ENCODE measurements at places on chromosomes 3 and 15.

GRCh38 chr15:29455530-29455929 lies 185.9 kb upstream of the NSMCE3 start:
- no peak for DNase-seq

GRCh38 chr15:78365917-78366316 lies 25.8 kb downstream of the CRABP1 start:
- DNase-seq, result no peak

DNA sequence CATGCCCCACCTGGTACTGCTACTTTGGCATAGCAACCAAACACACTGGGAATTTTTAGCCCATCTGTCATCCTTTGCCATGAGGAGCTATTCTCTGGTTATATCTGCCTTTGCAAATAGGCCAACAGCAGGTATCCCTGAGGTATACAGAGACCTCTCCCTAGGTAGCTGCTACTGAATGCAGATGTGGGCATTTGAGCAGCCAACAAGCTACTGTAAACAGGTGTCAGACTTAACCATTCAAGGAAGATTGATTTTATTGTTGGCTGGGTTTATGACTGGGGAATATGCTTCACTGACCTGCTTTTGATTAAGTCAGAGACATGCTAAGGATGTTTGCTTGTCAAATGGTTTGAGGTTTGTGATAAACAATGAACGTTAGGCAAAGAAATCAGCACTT lies 183.2 kb downstream of the OXSM start:
- DNase-seq, result no peak

DNA sequence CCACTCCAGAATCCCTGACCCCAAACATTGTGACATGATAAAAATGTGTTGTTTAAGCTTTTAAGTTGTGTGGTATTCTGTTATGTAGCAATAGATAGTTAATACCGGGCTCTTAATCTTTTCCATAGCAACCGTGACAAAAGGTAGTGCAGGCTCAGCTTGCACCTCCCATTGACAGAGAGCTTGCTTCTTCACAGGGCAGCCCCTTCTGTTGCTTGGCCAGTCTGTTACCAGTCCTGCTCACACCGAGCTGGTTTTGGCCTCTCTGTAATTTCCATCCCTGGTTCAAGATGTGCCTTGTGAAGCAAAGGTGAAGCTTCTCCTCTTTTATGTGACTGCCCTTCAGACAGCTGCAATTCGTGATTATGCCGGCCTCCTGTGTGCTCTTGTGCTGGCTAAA lies 86.9 kb downstream of the CRYGS start:
- DNase-seq, result no peak

DNA sequence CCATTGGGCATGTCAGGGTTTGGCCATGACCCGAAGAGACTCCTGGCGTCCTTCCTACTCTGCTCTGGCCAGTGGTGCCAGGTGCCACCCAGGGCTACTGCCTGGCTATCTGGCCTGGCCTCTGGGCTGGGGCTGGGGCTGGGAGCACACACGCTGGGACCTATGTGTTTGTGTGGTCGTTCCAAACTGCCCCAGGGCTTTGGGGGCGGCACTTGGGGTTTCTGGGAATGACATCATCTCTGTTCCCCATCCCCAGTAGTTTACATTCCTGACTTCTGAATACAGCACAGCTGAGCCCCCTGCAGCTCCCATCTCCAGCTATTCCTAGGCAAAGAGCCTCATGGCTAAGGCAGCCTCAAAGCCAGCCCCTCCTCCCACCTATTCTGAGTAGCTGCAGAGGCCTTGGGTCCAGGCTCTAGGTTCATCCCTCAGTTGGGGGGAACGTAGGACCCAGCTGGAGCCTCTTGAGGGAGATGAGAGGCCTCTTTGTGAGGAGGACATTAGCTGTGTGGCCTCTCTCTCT lies 24.3 kb downstream of the PLEKHO2 start:
- no peak for DNase-seq

GRCh38 chr3:148962513-148962912 lies 28.8 kb upstream of the GYG1 start:
- DNase-seq, result no peak

GRCh38 chr3:45848392-45848791 lies 6.5 kb upstream of the LZTFL1 start:
- no peak for DNase-seq

DNA sequence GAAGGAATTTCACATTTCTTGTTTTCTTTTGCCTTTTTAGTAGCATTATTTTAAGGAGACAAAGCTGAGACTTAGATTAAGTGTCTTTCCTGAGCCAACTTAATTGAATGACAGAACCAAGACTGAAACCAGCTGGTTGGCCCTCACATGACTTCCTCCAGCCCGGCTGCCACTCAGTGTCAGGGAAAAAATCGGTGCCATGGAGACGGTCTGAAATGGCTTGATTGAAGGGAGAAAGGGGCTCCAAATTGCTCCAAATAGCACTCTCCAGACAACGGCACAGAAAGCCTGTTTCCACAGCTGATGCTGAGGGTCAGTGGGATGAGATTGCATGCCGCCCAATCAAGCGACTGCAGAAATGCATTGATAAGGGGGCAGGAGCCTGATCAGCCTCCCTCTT lies 475.2 kb upstream of the IL12A start:
- no peak for DNase-seq

- no peak for DNase-seq
Measured at GRCh38 chr3:81492040-81492439, 269.4 kb downstream of the GBE1 start.

GRCh38 chr3:49984394-49984793 lies 44.4 kb downstream of the RBM6 start:
- no peak for DNase-seq

DNA sequence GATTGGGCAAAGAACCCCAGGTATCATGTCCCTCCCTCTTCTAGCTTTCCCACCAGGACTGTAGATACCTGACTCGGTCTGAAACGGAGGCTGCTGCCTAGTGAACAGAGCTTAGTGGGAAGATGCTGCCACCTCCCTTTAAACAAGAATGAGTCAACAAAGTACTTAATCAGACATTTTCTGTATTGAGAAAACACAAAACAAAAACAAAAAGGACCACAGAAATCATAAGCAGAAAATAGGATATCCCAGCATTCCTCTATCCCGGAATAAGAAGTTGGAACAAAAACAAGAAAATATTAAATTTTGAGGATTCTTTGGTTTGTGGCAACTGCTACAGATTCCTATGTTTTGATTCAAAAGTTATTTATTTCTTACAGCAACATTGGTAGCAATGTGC lies 51.7 kb upstream of the COL8A1 start:
- DNase-seq, result no peak

GRCh38 chr3:104816716-104817115 lies 550.0 kb upstream of the ALCAM start:
- no peak for DNase-seq

GRCh38 chr3:193746832-193747231 lies 153.8 kb downstream of the OPA1 start:
- no peak for DNase-seq

All from activated naive CD4-positive, alpha-beta T cell treated with anti-CD3 and anti-CD28 coated beads, Interleukin-2, amount 10 ng/mL, durations not matched to agents 7 days and 5 days (primary cell).